Adrenal gland (tissue), 19 donors: ENCODE measurements at places on chromosomes 11 and 22. TPM values are rescaled to one million over a fixed set of nuclear protein-coding genes. Genes with fewer than 3 reads are reported as not detected.

GRCh38 chr11:62077132-62077531 lies 46.7 kb upstream of the INCENP start:
- no peaks in the 10 kb centered on the region for H3K4me1 ChIP-seq
- no peak overlapping the region for H3K27ac ChIP-seq
- H3K4me3 ChIP-seq, result no peak overlapping the region
- H3K36me3 ChIP-seq, result no peaks in the 10 kb centered on the region

DNA sequence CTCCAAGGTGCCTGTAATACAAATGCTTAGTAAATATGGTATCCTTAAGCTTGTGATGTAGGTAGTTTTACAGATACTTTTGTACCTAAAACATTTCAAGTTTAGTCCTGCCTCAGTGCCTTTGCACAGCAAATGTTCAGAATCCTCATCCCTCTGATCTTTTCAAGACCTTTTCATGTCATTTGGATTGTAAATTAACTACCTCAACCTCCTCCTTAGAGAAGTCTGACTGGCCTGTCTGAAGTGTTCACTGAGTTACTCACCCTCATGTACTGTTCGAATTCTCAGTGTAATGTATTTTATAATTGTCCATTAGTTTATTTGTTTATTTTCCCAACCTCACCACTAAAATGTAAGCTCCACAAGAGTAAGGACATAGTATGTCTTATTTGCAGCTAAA lies 147.5 kb downstream of the ELP4 start:
- no peaks in the 10 kb centered on the region for H3K4me1 ChIP-seq
- H3K4me3 ChIP-seq, result no peak overlapping the region
- DNase-seq, result no peak
- H3K27ac ChIP-seq, result no peak overlapping the region
- H3K36me3 ChIP-seq, result no peaks in the 10 kb centered on the region
- H3K27me3 ChIP-seq, result no peaks in the 10 kb centered on the region

- H3K27me3 ChIP-seq, result no peaks in the 10 kb centered on the region
- peaks cover 6% of the 10 kb centered on the region for H3K4me1 ChIP-seq
- no peak overlapping the region for H3K4me3 ChIP-seq
- peak overlapping the region; percentile 83 for H3K27ac ChIP-seq
Observed at GRCh38 chr11:94934362-94934761, 39.0 kb downstream of the CWC15 start.

Gene ART1
- not detected for total RNA-seq
